Mesendoderm (in vitro differentiated cells): ENCODE measurements at places on chromosomes 6 and 20.

- no peak for DNase-seq
Measured at GRCh38 chr20:32191873-32192272, 15.7 kb downstream of the PLAGL2 start.

DNA sequence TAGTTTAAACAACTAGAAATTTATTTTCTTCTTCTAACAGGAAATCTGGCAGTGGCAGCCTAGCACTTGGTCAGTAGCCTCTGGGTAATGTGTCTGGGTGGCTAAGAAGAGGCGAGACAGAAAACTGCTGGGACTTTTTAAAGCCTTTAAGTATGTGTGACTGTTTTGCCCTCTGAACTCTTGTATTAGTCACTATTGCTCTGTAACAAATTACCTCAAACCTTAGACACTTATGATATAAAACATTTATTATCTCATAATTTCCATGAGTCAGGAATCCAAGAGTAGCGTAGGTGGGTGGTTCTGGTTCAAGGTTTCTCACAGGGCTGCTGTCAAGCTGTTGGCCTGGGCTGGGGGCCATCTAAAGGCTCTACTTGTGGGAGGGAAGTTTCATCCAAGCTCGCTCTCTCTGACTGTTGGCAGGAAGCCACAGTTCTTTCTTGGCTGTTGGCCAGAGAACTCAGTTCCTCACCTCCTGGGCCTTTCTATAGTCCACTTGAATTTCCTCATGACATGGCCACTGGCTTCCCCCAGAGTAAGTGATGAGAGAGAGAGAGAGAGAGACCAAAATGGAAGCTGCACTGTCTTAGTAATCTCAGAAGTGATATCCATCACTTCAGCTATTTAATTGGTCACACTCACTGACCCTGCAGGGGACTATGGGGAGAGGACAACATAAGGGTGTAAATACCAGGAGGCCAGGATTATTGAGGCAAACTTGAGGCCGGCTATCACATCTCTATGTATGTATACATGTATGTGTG lies 17.4 kb upstream of the TBC1D22B start:
- DNase-seq, result no peak

DNA sequence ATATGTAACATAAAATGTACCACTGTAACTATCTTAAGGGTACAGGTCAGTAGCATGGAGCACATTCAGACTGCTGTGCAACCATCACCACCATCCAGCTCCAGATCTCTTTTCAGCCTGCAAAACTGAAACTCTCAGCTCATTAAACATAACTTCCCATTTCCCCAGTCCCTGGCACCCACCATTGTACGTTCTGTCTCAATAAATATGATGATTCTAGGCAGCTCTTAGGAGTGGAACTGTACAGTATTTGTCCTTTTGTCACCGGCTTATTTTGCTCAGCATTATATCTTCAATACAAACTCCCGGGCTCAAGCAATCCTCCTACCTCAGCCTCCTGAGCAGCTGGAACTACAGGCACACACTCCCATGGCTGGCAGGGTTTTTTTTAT lies 1.5 kb downstream of the ZC3H12D start:
- no peak for DNase-seq

- no peak for DNase-seq
Measured at GRCh38 chr20:34302312-34302722, 838 bp downstream of the AHCY start.

GRCh38 chr6:91042656-91043055 lies 455.8 kb upstream of the MAP3K7 start:
- DNase-seq, result no peak

DNA sequence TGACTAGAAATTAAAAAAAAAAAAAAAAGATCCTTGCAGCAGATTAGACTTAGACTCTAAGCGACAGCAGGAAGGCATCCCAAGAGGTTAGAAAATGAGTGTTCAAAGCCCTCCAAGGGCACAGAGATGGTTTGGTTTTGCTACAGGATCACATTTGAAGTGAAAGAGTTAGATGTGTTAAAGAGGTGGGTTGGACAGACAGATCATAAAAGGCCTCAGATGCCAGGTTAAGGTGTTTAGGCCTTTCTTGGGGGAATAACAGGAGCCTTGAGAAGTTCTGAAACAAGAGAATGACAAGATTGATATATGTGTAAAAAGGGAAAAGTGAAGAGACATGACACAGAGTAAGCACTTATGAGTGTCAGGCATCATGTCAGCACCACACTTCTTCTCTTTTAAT lies 107.5 kb downstream of the FYN start:
- no peak for DNase-seq

GRCh38 chr6:10146715-10147451 lies 268.0 kb downstream of the TFAP2A start:
- DNase-seq, result peak; percentile 81

DNA sequence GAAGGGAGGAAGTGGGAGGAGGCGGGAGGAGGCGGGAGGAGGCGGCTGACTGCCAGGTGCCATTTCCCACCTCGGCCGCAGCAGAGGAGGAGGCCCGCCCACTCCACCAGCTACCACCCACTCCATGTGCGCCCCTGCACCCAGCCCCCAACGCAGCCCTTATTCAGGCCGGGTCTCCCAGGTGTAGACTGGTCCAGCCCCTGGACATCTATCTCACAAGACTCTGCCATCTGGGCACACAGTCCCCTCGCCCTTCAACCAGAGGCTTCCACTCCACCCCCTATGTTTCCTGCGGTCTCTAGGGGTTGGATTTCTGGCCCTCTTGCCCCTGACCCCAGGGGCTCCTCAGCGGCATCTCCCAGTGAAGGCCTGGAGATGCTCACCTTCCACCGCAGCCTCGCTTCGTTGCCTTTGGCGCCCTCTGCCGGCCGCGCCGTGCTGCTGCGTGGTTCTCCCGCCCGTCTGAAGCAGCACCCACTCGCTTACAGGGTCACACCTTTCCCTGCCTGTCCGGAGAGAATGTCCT lies 32.6 kb upstream of the FAM83D start:
- peak; percentile 78 for DNase-seq

- peak; percentile 24 for DNase-seq
Measured at GRCh38 chr6:22072949-22073348, 223.9 kb downstream of the PRL start.

DNA sequence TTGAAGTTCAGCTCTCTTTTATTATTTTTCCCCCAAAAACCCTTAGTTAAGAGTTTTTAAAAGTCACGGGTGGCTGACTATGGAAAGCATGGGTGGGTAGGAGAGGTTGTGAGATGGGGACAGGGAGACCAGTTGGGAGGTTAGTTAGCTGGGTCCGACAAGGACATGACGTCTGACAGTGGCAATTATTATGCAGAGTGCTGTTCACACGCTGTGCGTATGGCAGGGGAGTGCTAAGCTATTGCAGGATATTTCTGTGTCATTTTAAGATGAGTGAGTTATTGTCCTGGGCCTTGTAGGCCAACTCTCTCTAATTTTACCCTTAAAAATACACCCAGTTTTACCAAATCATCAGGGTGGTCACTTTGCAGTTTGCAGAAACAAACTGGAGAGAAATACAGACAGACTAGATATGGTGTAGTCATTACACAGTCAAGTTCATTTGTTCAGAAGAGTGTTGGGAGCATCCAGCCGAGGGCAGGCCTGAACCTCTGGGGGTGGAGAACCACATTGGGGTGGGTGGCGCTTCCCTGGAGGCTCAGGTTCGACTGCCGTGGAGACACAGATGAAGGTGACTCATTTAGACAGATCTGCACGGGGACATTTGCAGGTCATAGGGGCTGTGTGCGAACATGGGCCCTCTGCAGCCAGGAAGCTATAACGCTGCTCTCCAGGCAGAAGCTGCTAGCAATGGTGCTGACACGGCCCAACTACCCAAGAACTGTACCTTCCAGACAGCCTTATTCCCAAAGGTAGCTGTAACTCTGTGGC lies 307.6 kb downstream of the QKI start:
- DNase-seq, result no peak

DNA sequence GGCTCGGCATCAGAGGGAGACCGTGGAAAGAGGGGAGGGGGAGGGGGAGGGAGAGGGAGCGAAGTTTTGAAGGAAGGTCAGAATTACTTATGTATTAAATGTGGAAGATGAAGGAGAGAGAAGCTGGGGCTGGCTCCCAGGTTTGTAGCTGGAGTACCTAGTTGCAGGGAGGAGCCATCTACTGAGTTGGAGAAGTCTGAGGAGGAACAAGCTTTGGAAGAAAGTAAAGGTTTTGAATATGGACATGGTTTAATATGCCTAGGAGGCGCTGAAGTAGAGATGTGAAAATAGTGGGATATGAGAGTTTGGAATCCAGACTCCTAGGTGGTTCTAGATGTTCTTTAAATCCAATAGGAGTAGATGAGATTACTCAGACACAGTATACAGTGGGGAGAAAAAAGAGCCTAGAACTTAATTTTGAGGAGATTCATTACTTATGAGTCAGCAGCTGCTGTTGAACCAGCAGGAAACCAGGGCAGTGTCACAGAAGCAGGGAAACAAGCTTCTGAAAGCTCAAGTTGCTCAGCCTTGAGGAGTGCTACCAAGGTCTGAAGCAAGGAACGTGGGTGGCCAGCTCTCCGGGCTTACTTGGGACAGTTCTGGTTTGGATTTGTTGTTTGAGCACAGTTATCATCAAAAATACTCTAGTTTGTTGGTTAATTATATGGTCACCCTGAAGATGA lies 149.3 kb downstream of the UTRN start:
- peak; percentile 48 for DNase-seq

- no peak for DNase-seq
Measured at GRCh38 chr6:149860834-149861602, 3.1 kb downstream of the LRP11 start.

DNA sequence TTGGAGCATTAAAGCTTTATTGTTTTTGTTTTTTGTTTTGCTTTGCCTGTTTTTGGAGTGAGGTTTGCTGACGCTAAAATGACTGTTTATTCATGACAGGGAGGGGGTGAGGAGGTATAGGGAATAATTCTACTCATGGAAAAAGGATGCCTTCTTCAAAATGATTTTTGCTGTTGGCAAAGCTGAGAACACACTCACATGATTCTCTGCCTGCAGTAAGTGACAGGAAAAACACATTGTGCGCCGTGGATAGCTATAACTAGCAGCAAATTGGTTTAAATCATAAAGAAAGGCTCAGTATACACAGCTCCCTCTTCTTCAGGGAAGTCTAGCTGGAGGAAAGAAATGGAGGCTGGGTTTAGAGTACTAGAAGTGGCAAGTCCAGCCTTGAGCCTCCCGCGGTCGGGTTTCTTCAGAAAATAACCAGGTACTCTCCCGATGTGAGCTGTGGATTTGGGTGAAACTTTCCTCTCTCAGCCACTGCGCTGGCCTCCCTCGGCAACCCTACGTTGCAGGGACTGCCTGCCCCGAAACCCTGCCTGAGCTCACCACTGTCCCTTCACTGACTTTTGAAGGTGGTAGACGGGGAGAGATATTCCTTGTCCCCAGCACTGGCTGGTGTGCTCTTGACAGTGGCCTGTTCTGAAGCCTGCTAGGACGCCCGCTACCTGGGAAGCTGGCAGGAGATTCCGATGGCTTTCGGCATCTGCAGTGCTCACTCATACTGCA lies 278.2 kb downstream of the NRN1 start:
- no peak for DNase-seq

GRCh38 chr20:47863315-47863965 lies 78.2 kb upstream of the SULF2 start:
- DNase-seq, result no peak

- peak; percentile 78 for DNase-seq
Measured at GRCh38 chr6:168540713-168541291, 99.8 kb downstream of the SMOC2 start.

DNA sequence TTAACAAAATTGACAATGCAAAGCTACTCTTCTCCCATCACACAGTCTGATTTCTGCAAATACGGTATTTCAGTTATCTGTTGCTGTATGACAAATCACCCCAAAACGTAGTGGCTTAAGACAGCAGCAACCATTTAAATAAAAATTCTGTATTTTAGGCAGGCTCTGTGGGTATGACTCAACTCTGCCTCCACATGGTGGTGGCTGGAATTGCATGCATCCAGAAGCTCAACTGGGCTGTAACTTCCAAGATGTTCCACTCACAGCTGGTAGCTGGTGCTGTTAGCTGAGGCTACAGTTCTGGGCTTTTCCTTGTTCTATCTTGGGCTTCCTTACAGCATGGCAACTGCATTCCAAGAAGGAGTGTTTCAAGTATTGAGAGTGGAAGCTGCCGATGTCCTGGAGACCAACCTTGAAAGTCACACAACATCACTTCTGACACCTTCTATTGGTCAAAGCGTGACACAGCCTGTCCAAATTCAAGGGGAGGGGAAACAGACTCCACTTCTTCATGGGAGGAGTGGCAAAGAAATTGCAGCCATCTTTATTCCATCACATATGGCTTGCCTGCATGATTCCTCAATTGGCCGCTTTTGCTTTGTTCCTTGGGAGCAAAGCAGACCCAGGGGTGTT lies 39.7 kb upstream of the TULP1 start:
- peak; percentile 79 for DNase-seq

DNA sequence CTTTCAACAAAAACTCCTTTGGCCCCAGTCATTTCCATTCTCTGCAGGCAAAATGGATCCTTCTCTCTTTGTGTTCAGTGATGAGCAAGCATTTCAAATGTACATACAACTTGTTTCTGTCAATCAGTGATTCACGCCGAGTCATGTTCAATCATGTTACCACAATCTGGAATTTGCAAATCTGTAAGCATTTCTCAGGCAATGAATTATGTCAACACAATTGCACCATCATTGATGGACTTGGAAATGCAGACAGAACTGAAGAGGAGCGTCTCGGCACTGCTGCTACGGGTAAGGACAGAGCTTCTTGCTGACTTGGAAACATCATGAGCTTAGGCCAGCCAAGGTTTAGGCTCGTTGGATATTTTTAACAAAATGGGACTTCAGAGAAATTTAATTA lies 132.8 kb upstream of the AGPAT4 start:
- DNase-seq, result no peak

GRCh38 chr6:97626671-97627441 lies 343.8 kb upstream of the MMS22L start:
- DNase-seq, result no peak

DNA sequence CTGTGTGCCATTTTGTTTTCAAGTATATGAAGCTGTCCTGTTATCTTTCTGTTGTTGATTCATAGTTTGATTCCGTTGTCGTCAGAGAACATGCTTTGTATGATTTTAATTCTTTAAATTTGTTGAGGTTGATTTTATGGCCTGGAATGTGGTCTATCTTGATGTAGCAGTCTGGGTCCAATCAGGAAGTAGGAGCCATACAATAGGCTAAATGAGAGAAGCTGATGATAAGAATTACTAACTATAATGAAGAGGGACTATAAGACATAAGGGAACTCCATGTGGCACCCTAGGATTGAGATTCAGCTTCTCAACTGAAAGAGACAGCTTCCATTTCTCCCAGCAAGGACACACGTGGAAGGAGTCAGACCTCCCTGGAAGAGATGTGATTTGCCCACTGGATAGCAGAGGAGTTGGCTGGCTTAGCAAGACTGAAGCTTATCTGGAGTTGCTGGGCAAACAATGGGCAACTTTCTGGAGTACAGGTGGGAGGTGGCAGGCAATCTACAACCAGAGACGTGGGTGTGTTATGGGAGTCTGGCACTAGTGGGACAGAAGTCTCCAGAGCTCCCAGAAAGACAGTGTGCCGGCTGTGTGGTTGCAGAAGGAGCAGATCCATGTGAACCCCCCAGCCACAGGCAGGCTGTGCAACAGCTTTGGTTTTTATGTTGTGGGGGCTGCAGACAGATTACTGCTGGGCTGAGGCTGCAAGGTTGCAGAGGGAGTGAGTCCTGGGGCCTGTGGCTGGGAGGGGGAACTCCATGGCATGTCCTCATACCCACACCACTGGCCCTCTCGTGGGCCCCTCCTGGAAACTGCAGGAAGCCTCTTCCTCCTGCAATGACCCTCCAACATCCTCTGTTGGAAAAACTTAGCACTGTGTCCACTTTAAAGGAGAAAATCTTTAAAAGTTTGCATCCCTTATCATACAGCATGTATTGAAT lies 7.1 kb downstream of the ZNF831 start:
- DNase-seq, result peak; percentile 19
